ENCODE measurements at places on chromosomes 6 and 20.

DNA sequence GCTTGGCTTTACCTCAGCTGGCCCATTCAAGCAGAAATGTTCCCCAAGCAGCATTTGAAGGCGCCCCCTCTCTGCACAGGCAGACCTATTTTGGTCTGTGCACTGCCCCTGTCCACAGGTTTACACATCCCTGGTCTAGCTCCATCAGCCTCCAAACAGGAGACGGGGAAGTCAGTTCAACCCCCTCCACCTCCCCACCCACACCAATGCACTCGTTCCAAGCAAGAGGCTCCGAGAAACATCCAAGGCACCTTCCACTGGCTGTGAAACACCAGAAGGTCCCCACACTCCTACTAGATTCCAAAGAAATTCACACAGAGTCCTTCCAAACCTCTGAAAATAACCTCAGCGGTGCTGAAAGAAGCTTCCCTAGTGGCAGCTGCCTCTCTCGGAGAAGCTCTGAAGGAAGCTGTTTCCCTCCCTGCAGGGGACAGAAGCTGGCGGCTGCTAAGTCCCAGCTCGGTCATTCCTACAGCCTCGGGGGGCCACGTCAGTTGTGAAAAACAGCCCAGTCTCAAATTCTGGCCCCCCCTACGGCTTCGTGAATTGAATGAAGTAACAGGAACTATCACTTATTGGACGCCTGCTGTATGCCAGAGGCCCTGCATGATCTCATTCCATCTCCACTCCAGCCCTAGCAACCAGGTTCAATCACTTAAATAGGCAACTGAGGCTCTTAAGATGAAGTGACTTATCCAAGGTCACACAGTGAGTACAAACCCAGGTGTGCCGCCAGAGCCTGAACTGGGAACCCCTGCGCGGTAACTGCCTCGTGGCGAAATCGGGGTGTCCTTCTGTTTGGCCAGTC is 815 bp downstream of the SPATA2 start:
- no peak for DNase-seq

- no peak for DNase-seq
Observed at GRCh38 chr20:38304845-38305447, 990 bp downstream of the BPI start.

DNA sequence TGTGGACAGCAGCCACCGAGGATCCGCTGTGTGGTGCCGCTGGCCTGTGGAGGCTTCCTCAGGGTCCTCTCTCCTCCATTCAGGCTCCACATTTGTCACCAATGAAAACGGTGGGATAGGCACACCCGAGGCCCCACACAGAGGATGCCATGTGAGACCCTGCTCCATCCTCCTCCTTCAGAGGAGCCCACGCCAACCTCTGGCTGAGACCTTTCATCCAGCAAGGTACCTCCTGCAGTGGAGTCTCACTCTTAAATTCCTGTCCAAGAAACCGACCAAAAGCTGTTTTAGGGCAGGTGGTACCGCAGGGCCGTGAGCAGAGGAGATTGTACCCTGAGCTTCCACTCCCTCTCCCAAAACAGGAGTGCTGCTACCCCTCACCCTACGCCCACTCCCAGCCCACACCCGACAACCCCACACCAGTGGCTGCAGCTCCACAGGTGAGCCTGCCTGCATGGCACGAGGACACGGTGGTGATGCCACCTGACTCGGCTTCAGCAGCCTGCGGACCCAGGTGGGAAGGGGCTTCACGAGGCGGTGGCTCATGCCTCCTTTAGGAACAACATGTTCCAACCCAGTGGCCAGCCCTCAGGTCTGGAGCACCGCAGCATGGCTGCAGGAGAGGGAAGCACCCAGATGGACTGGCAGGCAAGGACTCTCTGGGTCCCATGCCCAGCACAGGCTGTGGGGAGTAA is 237.6 kb upstream of the AFDN start:
- no peak for DNase-seq

GRCh38 chr20:13355941-13356486 is 134.9 kb downstream of the ISM1 start:
- DNase-seq = no peak

DNA sequence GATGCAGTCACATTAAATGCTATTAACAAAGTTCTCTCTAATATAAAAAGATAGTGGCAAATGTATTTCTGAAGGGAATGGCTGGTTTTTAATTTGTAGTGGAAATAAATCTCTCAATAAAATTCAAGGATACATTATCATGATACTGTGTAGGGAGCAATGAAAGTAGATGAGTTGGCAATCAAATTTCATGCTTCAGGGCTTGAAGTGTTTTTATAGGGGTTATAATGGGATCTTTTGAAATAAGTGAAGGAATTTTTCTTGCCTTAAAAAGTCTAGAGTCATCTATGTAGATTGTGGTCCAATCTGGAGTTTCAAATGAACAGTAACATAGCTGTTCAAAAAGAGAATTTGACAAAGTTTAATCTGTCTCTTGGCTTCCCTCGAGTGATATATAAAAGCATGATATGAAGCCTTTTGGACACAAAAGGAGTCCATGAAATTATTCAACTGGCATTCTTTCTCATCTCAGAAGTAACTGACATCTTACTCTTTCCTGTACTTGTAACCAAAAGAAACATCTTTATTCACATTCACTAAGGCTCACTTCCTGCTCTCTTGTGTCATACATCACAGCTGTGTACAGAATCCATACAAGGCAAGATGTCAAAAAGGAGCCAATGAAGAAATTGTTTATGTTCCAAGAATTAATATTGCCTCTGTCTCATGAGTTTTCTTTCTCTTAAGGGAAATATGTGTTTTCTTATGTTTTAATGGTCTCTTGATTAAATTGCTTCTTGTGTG is 591.0 kb upstream of the GJE1 start:
- DNase-seq = no peak

DNA sequence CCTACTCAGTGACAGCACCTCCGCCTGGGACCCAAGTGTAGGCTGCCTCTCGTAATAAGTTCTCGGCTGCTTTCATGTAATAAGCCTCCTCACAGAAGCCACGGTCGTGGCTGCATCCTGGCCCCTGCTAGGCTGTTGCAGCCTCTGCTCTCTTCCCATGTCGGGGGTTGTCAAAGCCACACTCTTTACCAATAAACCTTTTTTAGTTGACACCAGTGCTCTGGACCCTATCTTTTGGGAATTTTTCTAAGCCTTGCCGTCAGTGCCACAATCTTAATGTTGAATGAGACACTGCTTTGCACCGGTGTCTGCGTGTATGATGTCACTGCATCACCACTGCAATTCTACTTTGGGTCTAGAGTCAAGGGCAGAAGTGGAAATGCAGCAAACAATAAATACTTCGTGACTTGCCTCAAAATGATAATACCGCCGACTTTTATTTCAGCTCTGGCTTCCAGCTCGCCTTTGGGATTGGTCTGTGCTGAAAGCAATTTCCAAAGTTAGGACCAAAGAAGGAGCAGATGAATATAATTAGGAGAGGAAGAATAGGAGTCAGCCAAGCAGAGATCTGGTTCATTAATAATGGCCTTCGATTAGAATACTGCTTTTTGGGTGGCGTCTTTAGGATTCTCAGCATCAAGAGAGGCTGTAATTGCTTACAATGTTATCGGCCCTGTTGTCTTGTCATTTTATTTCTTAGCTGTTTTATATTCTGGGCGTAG is 57.6 kb upstream of the CCN6 start:
- no peak for DNase-seq

DNA sequence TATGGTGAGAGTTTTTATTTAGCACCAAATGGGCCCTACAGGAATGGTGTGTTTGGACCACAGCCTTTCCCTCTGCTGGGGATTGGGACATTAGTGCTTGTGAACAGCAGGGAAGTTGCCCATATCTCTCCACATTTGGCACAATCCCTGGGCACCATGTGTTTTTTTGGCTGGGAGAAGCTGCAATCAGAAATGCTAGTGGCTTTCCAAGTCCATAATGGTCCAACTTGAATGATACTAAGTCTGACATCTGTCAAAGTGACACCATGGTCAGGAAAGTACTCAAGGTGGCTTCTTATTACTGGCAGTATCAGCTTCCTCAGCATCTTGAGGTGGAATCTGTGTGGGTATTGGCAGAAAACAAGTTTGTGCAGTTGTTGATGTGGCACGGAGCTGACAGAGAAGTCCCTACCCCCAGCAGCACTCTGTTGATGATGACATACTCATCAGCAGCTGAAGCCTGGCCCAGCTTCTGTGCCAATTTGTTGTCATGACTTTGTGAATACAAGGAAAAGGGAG is 53.0 kb downstream of the SASH1 start:
- DNase-seq = no peak

DNA sequence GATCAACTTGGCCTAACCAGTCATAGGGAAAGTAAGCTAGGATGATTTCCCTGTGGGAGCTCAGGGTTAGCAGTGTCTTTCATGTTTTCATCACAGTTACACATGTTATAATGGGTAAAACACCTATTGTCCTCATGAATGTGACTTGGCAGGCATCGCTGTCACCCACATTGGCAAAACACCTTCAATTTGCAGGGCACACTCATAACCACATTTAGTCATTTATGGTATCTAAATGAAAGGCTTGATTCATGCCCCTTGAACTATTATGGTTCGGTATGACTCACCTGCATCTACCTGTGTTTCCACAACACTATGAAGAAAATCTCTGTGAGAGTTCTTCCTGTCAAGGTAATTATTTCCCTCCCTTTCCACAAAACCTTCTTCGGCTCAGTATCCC is 49.2 kb downstream of the FRK start:
- DNase-seq = no peak

- no peak for DNase-seq
Observed at GRCh38 chr20:18364768-18365167, 76.4 kb downstream of the ZNF133 start.

- DNase-seq = no peak
Observed at GRCh38 chr6:2507016-2507415, 243.7 kb downstream of the MYLK4 start.

GRCh38 chr6:75396005-75396800 is 97.4 kb downstream of the FILIP1 start:
- no peak for DNase-seq

DNA sequence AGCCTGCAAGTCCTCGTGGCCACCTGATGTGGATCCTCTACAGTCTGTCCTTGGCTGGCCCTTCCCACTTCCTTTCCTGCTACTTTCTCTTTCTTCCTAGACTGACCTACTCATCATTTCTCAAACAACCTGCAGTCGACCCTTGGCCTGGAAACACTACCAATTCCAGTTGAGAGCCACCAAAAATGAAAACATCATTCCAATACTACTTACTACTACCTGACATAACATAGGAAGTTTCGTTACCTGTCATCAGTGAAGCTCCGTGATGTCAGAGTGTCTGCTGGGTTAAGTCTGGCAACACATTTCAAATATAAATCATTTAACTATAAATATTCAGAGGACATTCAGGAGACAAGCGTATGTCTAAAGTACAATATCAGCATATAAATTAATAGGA is 13.8 kb downstream of the GZF1 start:
- no peak for DNase-seq

DNA sequence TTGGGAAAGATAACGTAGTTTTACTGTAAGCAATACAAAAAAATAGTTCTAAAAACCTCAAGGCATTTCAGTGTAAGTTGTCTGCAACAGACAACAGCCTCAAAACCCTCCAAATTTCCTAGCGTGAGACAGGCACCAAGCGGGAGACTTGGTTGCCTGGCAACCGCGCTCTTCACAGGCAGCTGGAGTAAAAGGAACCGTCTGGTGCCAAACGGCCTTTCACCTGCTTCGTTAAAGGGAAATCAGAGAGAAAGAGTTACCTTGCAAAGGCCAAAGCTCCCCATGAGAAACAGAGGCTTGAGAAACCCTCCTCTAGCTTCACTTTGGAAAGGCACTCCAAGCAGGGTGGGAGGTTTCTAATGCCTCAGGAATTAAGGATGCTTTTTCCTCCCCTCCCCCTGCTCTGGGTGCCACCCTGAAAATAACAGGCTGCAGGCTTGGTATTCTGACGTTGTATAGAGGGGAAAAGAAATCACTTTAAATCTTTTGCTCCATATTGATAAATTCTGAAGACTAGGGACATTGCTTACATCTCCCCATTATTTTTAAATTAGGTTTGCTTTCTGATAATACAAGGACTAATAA is 129.7 kb upstream of the UFL1 start:
- DNase-seq = peak; percentile 19

GRCh38 chr6:29557320-29557719 is 2.2 kb downstream of the UBD start:
- DNase-seq = no peak

GRCh38 chr6:26415791-26416190 is 13.7 kb downstream of the BTN3A1 start:
- no peak for DNase-seq

DNA sequence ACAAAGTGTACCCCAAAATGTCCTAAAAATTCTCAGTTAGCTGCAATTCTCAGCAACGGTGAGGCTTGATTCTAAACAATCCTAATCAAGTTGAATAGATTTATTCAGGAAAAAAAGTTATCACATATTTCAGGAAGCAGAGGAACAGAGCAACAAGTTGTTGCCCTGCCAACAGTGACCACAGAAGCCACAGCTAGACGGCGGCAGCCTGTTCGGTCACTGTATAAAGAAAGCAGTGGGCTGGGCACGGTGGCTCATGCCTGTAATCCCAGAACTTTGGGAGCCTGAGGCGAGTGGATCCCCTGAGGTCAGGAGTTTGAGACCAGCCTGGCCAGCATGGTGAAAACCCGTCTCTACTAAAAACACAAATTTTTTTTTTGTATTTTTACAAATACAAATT is 171.2 kb upstream of the BMP5 start:
- peak; percentile 85 for DNase-seq

DNA sequence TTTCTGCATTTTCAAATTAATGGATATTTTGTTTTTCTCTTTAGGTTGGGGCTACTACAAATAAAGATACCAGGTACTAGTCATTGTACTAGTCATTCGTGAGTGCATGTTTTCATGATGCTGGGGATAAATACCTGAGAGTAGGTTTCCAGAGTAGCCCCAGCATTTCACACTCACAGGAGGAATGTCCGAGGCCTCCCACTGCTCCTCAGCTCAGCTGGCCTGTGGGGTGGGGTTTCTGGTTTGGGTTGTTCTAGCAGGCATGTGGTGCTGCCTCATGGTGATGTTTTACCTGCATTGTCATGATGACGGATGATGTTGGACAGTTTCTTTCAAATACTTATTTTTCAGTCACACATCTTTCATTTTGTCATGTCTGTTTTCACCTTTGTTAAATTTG is 144.5 kb downstream of the SMOC2 start:
- no peak for DNase-seq

DNA sequence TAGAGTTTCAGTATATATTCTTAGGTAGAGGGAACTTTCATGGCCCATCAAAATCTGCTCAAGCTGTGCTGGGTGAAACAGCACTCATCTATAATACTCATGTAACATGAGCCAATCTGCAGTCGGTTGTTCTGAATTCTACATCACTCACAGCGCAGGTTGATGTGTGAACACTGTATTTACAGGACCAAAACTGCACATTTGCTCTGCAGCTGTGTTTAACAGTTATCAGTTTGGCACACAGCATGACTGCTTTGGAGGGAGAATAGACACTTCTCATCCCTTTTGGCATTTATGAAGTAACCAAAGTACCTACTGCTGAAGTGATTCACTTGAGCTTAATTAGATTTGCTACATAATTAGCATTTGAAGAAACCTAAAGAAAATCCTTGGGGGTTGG is 225.1 kb downstream of the BCKDHB start:
- no peak for DNase-seq

- peak; percentile 62 for DNase-seq
Observed at GRCh38 chr6:118580585-118581419, 32.7 kb downstream of the PLN start.

GRCh38 chr6:121105461-121105860 is 228.8 kb downstream of the TBC1D32 start:
- DNase-seq = no peak

- no peak for DNase-seq
Observed at GRCh38 chr6:3566812-3567211, 110.0 kb upstream of the SLC22A23 start.

- no peak for DNase-seq
Observed at GRCh38 chr6:20153194-20153593, 59.1 kb downstream of the MBOAT1 start.
